T-cell (primary cell): ENCODE measurements at places on chromosomes 11 and 22.

- DNase-seq: no peak
These were observed 2.8 kb upstream of the SIPA1 start for GRCh38 chr11:65634905-65635731.

GRCh38 chr22:23574371-23574811 is 5.7 kb downstream of the IGLL1 start:
- no peak for DNase-seq

GRCh38 chr11:57406337-57406904 is 16.0 kb upstream of the PRG2 start:
- DNase-seq: no peak

- DNase-seq: no peak
These were observed 542 bp downstream of the GCAT start for GRCh38 chr22:37808294-37808657.

DNA sequence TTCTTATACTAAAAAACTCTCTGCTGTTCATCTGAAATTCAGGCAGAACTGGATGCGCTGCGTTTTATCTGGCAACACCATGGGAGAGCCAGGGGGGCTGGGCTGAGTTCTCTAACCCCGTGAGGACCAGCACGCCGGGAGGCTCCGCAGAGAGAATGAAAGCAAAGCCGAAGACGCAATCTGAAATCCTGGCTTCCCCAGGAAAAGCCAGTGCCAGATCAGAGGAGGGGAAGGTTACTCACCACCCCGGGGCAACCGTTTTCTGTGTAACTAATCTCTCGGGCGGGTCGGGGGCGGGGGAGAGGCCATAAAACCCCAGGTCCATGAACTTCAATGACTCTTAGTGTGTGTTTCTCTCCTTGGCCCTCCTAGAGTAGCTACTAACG is 99.4 kb downstream of the SHANK2 start:
- no peak for DNase-seq

- no peak for DNase-seq
These were observed 206.9 kb downstream of the CADM1 start for GRCh38 chr11:115297330-115297729.

GRCh38 chr11:76288166-76288980 is 82.1 kb upstream of the WNT11 start:
- DNase-seq: peak; percentile 27

- DNase-seq: peak; percentile 58
These were observed at the start of gene SGSM1 for GRCh38 chr22:24805790-24806662. TSS of gene SGSM1 (plus strand) at chr22:24806211. CDS start at chr22:24806326, 115 bp downstream.

- DNase-seq: no peak
These were observed 42.1 kb upstream of the LARGE1 start for GRCh38 chr22:33962409-33962808.

GRCh38 chr11:117431436-117431835 is 103.8 kb downstream of the CEP164 start:
- no peak for DNase-seq

- DNase-seq: no peak
These were observed 23.7 kb upstream of the CTR9 start for GRCh38 chr11:10727146-10727851.

DNA sequence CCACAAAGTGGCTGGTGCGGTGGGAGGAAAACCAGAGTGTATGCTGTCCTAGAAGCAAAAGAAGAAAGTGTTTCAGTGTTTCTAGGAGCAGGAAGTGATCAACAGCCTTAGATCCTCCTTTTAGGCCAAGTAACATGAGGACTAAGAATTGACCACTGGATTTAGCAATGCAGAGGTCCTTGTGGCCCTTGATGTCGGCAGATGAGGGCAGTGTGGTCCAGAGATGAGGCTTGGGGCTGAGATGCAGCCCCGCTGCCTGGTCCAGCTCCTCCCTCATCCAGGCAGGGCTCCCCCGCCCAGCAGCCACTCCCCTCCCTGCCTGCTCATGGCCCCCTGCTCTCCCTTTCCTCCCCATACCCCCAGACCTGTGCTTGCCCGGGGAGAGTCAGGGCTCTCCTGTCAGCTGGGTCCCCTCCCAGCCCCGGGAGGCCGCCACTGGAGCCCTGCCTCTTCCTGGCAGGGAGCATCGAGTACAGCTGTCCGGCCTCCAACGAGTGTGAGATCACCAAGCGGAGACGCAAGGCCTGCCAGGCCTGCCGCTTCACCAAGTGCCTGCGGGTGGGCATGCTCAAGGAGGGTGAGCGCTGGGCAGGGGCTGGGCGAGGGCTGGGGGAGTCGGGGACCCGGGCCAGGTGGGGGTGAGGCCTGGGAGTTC is 3.7 kb downstream of the TRMT112 start:
- DNase-seq: no peak

- no peak for DNase-seq
These were observed 45.3 kb upstream of the POGLUT3 start for GRCh38 chr11:108543316-108543964.

GRCh38 chr11:101721270-101721669 is 137.5 kb upstream of the TRPC6 start:
- DNase-seq: no peak

DNA sequence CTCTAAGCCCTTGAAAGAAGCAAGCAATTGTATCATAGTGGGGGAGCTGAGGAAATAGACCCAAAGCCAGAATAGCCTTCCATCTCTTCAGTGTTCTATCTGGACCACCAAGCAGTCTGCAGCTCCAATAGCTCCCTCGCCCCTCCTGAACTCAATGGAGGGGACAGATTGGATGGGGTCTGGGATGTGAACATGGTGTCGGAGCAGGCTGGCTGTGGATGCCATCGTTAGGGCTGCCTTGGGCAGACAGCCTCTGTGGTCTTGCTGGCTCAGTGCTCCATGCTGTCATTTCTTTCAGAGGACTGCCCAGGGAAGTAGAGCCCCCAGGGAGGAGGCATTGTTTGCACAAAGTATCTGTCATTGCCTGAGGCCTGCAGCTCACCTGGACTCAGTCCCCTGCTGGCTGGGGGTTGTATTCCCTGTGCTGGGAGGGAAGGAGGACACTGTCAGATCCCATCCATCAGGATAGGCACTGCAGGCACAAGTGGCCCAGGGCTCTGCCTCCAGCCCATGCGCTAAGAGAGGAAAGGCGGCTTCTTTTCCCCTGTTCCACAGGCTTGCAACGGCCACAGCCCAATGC is 537.7 kb downstream of the BUD13 start:
- DNase-seq: no peak

- DNase-seq: no peak
These were observed 12.3 kb upstream of the BID start for GRCh38 chr22:17786435-17787161.

DNA sequence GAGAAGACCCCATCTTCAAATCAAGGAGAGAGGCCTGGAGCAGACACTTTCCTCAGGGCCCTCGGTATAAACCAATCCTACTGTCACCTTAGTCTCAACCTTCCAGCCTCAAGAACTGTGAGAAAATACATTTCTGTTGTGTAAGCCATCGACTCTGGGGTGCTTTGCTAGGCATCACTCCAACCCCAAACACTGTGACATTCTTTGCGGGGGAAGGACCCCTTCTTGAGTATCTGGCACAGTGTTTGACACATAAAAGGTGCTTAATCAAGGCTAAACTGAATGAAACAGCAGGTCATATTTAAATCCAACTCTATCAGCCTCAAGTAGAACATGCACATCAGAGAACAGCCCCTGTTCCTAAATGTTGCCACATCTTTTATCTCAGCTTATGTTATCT is 558.1 kb downstream of the INSC start:
- no peak for DNase-seq

GRCh38 chr22:25833676-25834075 is 91.7 kb downstream of the MYO18B start:
- no peak for DNase-seq

GRCh38 chr22:37491106-37491505 is 4.9 kb upstream of the MFNG start:
- DNase-seq: no peak

GRCh38 chr22:50714150-50714549 is 23.9 kb upstream of the ACR start:
- DNase-seq: no peak

DNA sequence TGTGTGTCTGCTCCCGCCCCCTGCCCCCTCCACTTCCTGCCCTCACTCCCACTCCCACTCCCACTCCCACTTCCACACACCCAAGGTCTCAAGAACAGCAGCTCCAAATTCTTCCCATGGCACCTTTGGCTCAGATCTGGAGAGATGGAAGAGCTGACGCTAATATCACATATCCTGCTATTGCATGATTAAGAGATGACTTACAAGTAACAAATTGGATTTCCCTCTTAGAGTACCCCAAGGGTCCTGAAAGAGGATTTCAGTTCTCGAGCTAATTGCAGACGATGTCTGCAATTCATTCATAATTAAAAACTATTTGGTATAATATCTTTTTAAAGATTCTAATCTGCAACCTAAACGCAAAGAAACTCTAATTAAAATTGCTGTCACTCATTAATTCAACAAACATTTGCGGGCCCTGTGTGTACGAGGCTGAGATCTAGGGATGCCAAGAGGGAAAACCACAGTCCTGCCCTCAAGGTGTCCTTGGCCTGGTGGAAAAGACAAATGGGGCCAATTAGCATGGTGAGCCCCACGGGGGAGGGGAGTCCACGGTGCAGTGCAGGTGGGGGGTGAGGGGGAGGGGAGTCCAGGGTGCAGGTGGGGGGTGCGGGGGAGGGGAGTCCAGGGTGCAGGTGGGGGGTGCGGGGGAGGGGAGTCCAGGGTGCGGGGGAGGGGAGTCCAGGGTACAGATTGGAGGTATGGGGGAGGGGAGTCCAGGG is 50.3 kb downstream of the CELSR1 start:
- no peak for DNase-seq

GRCh38 chr22:46797355-46797754 is 34.9 kb downstream of the TBC1D22A start:
- no peak for DNase-seq

DNA sequence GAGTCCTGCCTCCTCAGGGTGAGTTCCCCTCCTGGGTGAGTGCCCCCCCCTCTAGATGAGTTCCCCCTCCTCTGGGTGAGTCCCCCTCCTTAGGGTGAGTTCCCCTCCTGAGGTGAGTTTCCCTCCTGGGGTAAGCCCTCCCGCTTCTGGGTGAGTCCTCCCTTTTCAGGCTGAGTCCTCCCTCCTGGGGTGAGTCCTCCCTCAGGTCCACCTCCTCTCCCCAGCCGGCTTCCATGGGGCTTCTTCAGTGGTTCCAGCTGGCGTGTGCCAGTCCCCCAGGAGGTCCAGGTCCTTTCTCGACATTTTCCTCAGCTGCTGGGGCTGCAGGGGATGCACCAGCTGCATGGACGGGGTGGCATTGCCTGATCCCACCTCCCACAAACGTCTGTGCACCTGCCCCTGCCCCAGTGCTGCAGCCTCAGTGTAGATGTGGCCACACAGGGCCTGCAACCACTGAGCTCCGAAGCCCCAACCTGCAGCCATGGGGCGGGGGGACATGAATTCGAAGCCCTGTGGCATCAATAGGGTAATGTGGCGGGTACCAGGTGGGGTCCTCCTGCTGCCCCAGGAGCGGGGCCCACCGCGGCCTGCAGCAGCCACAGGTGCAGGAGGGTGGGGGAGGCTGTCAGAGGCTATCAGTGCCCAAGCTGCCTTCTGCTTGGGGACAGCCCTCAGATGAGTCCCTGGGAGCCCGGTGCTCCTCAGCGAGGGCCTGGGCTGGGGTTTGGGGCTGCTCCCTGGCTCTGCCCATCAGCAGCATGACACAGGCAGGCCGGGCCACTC is 101.3 kb upstream of the FGF3 start:
- DNase-seq: no peak

DNA sequence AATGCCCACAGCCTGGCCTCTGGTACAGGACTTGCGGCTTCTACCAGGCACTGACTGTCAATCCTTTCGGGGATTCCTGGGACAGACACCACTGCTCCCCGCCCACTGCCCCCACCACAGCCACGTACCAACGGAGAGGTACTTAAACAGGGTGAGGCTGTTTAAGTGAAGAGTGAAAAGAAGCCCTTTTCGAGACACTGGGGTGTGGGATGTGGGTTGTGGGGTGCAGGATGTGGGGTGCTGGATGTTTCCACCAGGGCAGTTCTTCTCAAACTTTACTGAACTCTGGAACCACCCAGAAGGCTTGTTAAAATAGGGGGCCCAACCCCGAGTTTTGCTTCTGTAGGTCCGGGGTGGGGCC is 34.2 kb upstream of the PRR5 start:
- DNase-seq: peak; percentile 76

GRCh38 chr11:47854667-47855066 is 6.5 kb upstream of the NUP160 start:
- DNase-seq: no peak
